ENCODE measurements at places on chromosomes 1 and 21. TPM values are rescaled to one million over a fixed set of nuclear protein-coding genes. Genes with fewer than 3 reads are reported as not detected.
A peak's percentile ranks its signal among the peaks of the same experiment; 100 is the strongest.

AQP10 gene
- total RNA-seq: not detected

DNA sequence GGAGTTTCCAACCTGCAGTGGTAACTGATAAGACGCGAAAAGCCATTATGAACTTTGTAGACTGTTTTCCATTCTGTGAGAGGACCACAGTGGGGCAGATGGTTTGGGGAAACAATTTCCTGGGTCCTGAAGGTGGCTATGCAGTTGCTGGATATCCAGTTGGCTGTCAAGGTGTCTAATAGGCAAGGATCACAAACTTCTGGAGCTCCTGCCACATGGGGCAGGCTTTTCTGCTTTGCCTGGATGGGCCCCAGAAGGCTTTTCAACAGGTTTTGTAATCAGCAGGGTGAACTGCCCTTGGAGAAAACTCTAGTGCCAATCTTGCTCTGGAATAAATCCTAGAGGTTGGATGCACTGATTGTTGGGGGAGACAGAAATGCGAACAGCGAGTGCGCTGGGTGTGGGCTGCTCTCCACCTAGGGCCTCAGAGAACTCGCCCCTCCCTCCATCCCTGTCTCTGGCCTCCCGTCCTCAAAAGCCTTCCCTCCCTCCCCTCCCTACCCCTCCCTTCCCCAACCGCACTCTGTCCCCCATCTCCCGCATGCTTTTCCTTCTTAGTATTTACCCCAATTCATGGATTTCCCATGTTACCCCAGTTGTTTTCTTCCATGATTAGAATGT lies 210.3 kb upstream of the USP24 start:
- no peak overlapping the region for H3K27ac ChIP-seq
- H3K4me1 ChIP-seq: no peaks in the 10 kb centered on the region
- no peak for DNase-seq
- no peak overlapping the region for H3K4me3 ChIP-seq
- H3K27me3 ChIP-seq: no peaks in the 10 kb centered on the region
- H3K36me3 ChIP-seq: no peaks in the 10 kb centered on the region

VASH2 gene
- not detected for total RNA-seq

ACTL8 gene
- total RNA-seq: not detected

HENMT1 gene
- total RNA-seq: 3.4 TPM

- peaks cover 70% of the 10 kb centered on the region for H3K4me1 ChIP-seq
- peak overlapping the region; percentile 93 for H3K27ac ChIP-seq
- DNase-seq: peak; percentile 80
- no peaks in the 10 kb centered on the region for H3K27me3 ChIP-seq
- no peaks in the 10 kb centered on the region for H3K36me3 ChIP-seq
Measured at GRCh38 chr1:234725177-234726132, 115.5 kb upstream of the IRF2BP2 start.

KCNN3 gene
- total RNA-seq: 1.1 TPM

DNA sequence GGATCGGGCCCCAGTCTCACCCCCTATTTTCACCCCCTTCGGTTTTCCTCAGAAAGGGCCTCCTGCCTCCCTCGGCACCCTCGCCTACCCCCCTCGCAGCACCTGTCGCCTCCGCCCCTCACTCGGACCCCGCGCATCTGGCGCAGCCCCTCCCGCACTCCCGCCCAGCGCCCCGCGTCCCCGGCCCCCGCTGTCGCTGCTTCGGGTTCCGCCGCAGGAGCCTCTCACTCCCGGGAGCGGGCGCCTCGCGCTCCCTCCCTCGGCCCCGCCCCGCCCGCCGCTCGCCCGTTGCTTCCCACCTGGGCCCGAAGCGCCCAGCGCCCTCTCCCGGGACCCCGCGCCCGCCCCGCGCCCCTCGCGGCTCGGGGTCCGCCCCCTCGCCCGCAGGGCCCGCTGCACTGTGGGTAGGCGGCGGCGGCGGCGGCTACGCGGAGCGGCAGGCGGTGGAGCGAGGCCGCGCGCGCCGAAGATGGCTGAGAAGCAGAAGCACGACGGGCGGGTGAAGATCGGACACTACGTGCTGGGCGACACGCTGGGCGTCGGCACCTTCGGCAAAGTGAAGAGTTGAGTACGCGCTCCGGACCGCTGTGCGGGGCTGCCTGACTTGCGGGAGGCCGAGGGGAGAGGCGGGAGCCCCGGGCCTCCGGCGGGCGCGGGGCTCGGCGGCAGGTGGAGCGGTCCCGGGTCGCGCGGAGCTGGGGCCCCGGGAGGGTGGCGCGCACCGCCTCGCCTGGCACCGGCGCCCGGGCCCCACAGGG lies at the start of gene PRKAA2:
Gene PRKAA2 (plus strand): TSS at position 396 of the 758 bp plus-strand sequence. CDS start 74 bp downstream, at position 470.
- no peaks in the 10 kb centered on the region for H3K36me3 ChIP-seq
- H3K27me3 ChIP-seq: no peaks in the 10 kb centered on the region
- no peak within 1 kb of the TSS for H3K4me3 ChIP-seq
- peak; percentile 18 for DNase-seq
- peaks cover 5% of the 10 kb centered on the region for H3K4me1 ChIP-seq
- H3K27ac ChIP-seq: peak within 1 kb of the TSS; percentile 40

- H3K36me3 ChIP-seq: no peaks in the 10 kb centered on the region
- H3K4me3 ChIP-seq: no peak overlapping the region
- H3K27me3 ChIP-seq: no peaks in the 10 kb centered on the region
- no peak for DNase-seq
Measured at GRCh38 chr1:1612104-1612400, 3.2 kb upstream of the MIB2 start.

AIM2 gene
- total RNA-seq: 0.68 TPM

DNA sequence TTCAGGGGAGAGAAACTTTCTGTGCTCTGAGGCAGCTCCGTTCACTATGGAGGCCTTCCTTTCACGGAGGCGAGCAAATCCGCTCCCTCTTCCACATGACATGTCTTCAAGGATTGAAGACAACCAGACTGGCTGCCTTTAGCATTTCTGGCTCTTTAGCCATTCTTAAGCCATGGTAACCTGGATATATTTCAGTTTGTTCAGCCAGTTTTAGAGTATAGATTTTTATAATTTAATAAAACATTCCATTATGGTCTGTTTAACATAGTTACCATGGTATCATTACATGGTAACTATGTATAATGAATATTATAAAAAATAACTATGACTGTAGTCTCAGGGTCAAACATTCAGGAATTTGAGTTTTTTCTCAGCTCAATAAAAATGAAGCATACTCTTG lies 54.2 kb upstream of the NFIA start:
- no peak overlapping the region for H3K27ac ChIP-seq
- no peak for DNase-seq
- H3K27me3 ChIP-seq: no peaks in the 10 kb centered on the region
- H3K4me3 ChIP-seq: no peak overlapping the region

- no peaks in the 10 kb centered on the region for H3K4me1 ChIP-seq
- DNase-seq: no peak
- no peak overlapping the region for H3K27ac ChIP-seq
- H3K4me3 ChIP-seq: no peak overlapping the region
- no peaks in the 10 kb centered on the region for H3K27me3 ChIP-seq
- no peaks in the 10 kb centered on the region for H3K36me3 ChIP-seq
Measured at GRCh38 chr1:19054216-19054615, 97.7 kb upstream of the IFFO2 start.

DNA sequence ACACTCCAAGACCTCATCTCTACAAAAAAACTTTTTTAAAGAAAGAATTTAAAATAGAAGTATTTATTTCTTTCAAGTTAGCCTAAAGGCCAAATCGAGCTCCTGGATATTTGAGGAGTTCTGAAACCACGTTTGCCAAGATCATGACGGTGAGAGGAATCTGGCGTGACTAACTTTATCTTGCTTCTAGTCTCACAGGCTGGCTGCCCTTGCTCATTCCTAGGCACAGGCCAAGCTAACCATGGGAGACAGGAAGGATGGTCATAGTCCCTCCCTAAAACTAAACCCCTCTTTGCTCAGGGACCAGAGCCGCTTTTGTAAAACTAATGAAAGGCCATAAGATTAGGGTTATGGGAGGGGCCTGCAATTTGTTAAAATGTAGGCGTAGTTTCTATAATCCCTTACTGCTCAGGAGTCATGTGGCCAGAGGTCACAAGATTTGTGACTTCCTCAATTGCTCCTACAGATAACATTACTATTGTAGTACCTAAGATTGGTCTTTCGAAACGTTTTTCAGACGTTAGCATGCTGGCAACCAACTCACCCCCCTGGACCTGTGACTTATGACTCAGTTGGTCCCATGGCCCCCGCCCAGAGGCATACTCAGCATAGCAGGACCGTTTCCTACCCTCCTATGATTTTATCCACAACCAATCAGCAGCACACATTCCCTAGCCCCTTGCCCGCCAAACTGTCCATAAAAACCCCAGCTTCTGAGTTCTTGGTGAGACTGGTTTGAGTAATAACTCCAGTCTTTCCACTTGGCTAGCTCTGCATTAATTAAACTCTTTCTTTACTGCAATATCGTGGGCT lies 425.0 kb downstream of the SMYD3 start:
- H3K4me3 ChIP-seq: no peak overlapping the region
- H3K27ac ChIP-seq: no peak overlapping the region
- H3K36me3 ChIP-seq: no peaks in the 10 kb centered on the region
- H3K4me1 ChIP-seq: no peaks in the 10 kb centered on the region
- no peaks in the 10 kb centered on the region for H3K27me3 ChIP-seq
- no peak for DNase-seq

DNA sequence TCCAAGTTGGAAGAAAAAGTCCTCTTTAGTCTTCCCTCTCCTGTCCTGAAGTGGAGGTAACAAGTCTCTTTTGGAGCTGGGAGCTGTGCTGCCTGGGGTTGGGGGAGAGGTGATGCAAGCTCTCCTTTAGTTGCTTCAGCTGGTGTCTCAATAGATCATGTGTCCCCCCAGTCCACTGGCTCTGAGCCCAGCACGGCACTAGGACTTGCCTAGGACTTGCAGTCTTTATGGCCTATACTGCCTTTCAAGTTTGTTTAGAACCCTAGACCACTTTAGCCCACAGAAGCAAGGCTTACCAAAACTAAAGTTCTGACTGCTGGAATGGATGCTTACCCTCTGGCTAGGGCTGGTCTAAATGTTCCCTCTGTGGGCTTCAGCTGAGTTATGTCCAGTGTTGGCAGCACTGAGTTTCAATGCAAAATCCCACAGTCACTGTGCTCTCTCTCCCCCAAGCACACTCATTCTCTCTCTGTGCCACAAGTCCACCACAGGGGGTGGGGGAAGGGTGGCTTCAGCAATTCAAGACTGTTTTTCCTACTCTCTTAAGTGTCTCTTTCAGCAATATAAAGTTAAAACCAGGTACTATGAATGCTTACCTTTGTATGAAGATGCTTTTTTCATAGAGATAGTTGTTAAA lies 185.0 kb downstream of the DNAH14 start:
- no peak overlapping the region for H3K27ac ChIP-seq
- DNase-seq: no peak
- no peaks in the 10 kb centered on the region for H3K4me1 ChIP-seq
- H3K36me3 ChIP-seq: no peaks in the 10 kb centered on the region
- H3K4me3 ChIP-seq: no peak overlapping the region
- no peaks in the 10 kb centered on the region for H3K27me3 ChIP-seq

- H3K4me3 ChIP-seq: no peak overlapping the region
- no peaks in the 10 kb centered on the region for H3K27me3 ChIP-seq
- peak overlapping the region; percentile 25 for H3K27ac ChIP-seq
- DNase-seq: no peak
- H3K36me3 ChIP-seq: peaks cover 11% of the 10 kb centered on the region
- peaks cover 34% of the 10 kb centered on the region for H3K4me1 ChIP-seq
Measured at GRCh38 chr1:8378981-8379470, 61.1 kb downstream of the SLC45A1 start.

Measured in adrenal gland (tissue), 19 donors.